NCI-H345 (cell line): ENCODE measurements at places on chromosomes 1 and 21.
A peak's percentile ranks its signal among the peaks of the same experiment; 100 is the strongest.

GRCh38 chr21:27700974-27701614 is 734.2 kb upstream of the ADAMTS5 start:
- DNase-seq: peak; percentile 60

DNA sequence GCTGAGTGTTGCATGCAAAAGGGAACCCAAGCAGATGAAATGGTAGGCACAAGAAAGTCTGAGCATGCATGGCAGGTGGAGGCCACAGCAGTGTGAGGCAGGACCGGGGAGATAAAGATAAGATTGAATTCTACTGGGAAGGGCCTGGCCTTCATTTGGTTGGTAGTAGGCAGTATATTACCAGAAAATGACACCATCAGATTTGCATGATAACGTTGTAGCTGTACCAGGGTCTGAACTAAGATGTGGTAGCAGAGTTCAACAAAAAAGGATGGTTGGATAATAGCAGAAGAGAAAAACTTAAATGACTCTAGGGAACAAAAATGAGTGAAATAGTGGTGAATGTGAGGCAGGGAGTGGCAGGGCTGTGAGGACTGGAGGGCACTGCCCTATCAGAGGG is 75.6 kb upstream of the DNAJC6 start:
- no peak for DNase-seq

DNA sequence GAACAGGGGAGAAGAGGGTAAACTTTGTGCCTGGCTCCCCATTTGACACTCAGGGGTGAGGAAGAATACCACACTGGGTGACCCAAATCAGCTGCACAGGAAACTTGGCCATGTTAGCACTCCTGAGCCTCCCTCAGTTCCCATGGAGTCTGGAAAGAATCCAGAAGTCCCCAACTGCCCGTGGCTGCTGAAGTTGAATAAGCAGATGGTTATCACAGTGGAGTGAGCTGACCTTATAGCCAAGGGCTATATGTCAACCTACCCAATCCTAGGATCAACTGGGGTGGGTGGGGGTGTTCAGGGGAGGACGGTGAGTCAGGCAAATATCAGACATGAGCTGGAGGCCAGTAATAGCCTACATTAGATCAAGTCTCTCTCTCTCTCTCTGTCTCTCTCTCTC is 20.4 kb downstream of the KCNH1 start:
- no peak for DNase-seq

DNA sequence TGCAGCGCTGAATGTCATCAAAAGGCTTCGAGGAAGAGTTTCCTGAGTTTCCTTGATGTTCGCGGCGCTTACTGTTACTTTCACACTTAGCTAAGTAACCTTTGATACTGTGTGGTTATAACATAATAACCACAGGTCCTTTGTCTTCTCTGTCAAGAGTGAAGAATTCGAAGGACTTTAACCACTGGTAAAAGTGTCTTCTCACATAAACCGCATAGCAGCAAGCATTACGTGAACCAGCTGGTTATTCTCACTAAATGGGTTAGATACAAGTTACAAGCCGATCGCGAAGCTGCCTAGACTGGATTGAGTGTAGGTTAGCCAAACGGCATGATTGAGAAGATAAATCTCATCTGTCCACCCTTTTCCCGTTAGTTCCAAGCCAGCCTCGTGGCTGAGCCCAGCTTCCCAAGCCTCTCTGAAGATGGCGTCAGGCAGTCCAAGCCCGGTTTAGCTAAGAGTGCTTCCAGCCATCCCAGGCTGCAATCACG is 18.3 kb upstream of the IFNGR2 start:
- DNase-seq: no peak

GRCh38 chr1:159854116-159854692 is 8.3 kb downstream of the VSIG8 start:
- peak; percentile 50 for DNase-seq

DNA sequence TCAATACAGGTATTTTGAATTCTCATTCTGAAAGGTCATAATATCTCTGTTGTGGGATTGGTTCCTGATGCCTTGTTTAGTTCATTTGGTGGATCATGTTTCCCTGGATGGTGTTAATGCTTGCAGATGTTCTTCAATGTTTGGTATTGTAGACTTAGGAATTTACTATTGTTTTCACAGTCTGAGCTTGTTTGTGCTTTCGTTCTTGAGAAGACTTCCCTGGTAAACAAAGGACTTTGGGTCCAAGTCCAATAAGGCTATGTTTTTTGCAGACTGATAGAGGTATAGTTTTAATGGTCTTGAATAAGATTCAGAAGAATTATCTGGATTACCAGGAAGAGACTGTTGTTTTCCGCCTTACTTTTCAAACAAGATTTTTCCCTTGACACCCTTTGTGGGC is 1646.3 kb downstream of the AMY1C start:
- DNase-seq: no peak

GRCh38 chr1:180515364-180515763 is 13.0 kb upstream of the ACBD6 start:
- no peak for DNase-seq

- DNase-seq: peak; percentile 96
Observed at GRCh38 chr1:32464716-32465577, at the start of gene ZBTB8B. Gene ZBTB8B, plus strand, starts transcription at chr1:32465072. Its CDS starts 5,553 bp downstream, at chr1:32470625.

GRCh38 chr1:61083807-61084440 is 1.6 kb downstream of the NFIA start:
- DNase-seq: no peak

DNA sequence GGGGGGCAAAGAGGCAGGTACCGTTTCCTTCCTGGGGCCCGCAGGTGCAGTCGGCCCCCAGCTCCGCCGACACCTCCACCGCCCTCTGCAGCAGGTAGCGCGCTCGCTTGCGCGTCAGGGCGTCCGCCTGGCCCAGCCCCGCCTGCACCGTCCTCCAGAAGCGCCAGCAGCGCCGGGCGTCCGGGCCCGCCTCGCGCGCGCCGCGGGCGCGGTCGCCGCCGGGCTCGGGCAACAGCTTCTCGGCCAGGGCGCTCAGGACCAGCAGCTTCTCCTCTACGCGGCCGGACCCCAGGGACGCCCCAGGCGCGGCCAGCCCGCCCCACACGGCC is 863 bp downstream of the TARBP1 start:
- DNase-seq: peak; percentile 65

DNA sequence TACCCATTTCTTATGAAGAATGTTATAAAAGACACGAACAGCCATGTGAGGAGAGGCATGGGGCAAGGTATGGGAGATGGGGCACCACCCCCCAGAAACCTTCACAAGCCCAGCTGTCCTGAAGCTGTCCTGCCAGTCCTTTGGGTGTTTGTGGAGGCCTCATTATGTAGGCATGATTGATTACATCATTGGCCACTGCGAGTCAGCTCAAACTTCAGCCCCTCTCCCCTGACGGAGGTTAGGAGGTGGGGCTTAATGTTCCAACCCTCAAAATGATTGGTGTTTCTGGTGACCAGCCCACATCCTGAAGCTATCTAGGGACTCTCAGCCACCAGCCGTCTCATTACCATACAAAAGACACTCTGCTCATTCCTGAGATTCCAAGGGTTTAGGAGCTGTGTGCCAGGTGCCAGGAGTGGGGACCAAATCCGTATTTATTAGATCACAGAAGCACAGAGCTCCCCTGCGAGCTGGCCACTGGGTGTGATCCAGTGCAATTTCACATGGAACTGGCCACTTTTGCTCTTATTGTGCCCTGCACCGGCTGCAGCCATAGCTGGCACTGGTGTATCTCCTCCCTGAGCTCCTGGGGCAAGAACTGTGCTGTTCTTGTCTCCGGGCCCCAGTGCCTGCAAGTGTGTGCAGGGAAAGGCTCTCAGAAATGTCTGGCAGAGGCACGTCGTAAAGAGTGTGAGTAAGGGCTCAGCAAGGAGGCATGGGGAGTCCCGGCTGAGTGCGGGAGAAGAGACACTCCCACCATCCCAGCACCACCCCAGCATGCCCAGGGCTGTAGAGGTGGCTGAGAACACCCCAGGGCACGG is 10.5 kb downstream of the KIAA1614 start:
- DNase-seq: no peak

DNA sequence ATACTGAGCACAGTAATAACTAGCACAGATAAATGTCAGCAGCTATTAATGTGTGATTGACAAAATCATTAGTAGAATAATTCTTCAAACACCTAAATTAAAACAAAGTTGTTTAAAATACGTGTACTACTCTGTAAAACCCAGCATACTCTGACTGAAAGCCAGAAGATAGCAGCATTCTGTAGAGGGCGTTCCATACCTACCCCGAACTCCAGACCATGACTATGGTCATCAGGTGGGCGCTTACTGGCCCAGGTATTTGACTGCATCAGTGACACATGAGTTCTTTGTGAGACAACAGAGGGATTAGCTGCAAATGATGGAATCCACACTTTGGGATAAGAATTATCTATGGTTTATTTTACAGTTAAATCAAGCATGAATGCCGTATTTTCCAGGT is 139.7 kb upstream of the POGK start:
- no peak for DNase-seq

GRCh38 chr1:1356166-1356795 is 2.1 kb downstream of the MXRA8 start:
- DNase-seq: no peak

DNA sequence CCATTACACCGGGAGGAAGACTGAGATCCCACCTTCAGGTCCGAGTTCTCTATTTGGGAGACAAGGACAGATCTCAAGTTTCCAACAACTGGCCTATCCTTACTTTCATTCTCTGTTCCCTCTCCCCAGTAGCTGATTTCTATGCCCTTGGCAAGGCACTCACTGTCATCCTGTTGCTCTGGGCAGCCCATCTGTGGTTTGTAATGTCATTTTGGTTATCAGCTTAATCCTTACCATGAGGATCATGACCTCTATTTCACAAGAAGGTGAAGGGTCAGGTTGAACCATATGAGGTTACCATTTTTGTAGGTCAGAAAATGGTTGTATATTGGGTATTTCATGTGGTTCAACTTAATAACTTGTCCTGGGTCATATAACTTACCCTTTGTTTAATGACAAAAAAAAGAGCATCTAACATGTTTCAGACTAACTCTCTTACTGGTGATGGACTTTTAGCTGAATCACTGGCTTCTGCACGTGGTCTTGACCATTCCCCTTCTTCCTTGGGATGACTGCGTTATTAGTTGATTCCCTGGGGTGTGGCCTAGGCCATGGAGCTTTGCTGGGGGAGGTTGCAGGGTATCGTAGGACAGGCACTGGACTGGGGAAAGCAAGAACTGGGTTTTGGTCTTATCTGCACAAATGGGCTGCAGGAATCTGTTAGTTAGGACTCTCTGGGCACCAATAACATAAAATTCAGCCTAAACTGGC is 120.2 kb downstream of the ACTL8 start:
- DNase-seq: no peak

GRCh38 chr1:6218375-6219164 is 12.7 kb downstream of the RNF207 start:
- no peak for DNase-seq

- no peak for DNase-seq
Observed at GRCh38 chr1:29520571-29521437, 284.5 kb downstream of the PTPRU start.

DNA sequence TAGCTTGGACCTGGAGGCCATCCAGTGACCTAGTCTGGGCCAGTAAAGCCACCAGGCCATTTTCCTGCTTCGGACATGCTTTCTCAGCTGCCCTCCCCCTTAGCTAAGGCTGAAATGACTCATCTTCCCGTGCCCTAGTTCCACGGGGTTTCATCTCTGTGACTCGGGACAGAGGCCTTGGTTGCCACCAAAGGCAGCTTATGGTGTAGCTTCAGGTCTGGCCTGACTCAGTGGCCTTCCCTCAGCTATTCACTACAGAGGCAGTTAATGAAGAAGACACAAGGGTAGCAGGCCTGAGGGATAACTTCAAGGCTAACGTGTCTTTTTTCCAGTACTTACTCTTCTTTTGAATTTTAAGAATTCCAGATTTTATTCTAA is 82.4 kb downstream of the PBX1 start:
- no peak for DNase-seq

DNA sequence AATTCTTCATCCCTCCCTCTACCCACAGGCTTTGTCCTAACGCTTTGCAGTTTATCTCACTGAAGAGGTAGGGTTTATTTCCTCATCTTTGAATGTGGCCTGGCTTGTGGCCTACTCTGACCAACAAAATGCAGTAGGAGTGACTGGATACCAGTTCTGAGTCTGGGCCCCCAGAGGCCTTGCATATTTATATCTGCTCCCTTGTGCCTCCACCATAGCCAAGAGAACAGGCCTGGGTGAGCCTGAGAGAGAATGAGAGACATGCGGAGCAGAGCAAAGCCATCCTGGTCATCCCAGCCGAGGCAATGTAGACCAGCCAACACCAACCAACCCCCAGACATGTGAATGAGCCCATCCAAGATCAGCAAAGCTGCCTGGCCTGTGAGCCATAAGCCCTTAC is 30.3 kb downstream of the SMIM12 start:
- no peak for DNase-seq

DNA sequence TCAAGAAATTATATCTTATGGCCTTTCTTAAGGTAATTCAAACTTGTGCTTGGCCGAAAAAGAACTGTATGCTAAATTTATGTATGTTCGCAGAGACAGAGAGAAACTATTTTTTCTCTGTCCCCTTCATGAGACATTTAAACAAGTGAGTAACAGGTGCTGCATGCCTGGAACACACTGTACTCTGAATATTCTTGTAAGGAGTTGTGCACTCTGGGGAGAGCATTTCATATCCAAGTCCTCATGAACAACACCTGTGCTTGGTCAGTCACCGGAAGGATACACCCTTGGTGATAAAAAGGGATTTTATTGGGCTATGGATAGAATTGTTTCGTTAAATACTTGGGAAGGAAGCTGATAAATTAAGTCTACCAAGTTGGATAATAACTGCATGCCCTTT is 220.8 kb upstream of the NRIP1 start:
- DNase-seq: no peak

DNA sequence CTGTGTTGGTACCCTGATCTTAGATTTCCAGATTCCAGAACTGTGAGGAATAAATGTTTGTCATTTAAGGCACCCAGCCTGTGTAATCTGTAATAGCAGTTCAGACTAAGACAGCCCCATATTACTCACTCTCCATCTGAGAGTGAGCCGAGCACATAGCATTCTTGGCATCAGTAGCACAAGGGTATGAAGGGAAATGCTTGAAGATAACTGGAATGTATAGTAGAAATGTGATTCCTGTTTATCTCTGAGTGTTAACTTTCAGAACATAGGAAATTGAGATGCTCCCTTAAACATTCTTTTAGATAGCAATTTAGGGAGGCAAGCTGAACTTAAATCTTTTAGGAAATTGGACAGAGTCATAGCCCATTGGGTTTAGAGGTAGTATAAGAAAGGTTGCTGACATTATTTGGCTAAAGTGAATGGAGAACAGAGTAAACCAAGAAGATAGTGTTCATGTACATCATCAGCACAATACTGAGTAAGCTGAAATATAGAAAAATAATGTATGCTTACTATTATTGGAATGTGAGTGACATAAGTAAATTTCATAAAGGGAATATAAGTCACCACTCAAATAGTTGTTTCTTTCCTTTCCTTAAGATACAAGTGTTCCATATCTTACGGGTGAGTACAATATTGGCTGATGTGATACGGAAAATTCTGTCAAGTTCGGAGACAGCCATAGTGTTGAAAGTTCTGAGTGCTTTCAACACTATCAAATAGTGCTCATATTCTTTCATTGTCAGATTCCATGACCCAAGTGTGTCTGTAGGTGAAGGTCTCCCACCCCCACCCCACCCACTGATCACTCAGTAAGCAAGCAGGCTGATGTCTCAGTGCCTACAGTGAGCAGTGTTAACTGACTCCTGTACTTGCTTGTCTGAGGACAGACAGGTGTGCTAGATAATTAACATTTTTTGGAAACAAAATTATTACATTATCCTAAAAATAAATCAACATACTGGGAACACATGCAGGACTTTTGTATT is 73.7 kb downstream of the LRRC8D start:
- DNase-seq: no peak

GRCh38 chr1:2115702-2116341 is 65.6 kb downstream of the PRKCZ start:
- no peak for DNase-seq

GRCh38 chr1:160838888-160839287 is 23.8 kb downstream of the CD244 start:
- DNase-seq: no peak
